IMR-90 (cell line): ENCODE measurements at places on chromosomes 16 and 17. TPM values are rescaled to one million over a fixed set of nuclear protein-coding genes. Genes with fewer than 3 reads are reported as not detected.
A peak's percentile ranks its signal among the peaks of the same experiment; 100 is the strongest.

DNA sequence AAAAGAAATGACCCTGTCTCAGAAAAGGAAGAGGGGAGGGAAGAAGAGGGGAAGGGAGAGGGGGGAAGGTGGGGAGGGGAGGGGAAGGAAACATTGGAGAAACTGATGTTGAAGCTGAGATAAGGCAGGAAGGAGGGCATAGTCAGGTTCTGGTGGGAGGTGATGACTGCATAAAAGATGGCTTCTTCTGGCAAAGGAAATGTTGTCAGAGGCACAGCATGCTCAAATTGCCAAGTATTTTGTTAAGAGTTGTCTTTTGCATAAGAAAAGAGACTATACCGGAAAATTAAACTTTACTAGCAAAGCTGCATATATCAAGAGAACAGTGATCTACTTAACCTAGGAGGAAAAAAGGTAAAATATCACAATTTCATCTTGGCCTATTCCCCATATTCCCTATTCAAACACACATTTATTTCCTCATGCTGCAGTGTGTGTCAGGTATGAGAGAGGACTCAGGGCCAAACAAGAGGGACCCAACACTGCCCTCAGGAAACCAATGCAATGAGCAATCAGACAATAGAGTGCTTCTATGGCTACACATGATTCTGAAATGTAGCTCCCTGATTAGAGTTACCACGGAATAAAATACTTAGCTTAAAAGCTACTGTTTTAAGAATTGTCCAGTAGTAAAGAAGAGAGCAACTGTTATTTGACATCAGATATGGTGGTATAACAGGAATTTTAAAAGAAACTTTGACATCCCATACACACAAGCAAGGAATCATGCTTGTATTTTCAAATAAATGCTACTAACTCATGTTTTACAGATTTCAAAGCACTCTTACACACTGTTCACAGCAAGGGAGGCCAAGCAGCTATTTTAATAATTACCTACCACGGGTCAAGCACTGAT, 80.9 kb downstream of the PARN start:
- DNase-seq, result no peak

Gene SPIRE2
- 1.6 and 1.9 TPM in 2 replicates for polyA plus RNA-seq

DNA sequence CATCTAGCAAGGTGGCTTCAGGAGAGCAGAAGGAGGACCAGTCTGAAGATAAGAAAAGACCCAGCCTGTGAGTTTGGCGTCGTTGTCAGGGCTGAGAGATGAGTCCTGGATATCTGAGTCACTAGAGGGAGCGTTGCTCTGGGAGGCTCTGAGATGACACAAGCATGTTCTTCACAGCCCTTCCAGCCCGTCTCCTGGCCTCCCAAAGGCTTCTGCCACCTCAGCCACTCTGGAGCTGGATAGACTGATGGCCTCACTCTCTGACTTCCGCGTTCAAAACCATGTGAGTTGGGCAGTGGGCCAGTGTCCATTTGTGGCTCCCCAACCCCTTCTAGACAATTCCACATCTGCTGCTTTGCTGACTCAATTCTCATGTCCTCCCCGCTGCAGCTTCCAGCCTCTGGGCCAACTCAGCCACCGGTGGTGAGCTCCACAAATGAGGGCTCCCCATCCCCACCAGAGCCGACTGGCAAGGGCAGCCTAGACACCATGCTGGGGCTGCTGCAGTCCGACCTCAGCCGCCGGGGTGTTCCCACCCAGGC, 2.3 kb downstream of the TGFB1I1 start:
- peak; percentile 90 for DNase-seq

Gene FHOD1
- 64.0 and 71.4 TPM in 2 replicates for polyA plus RNA-seq

DNA sequence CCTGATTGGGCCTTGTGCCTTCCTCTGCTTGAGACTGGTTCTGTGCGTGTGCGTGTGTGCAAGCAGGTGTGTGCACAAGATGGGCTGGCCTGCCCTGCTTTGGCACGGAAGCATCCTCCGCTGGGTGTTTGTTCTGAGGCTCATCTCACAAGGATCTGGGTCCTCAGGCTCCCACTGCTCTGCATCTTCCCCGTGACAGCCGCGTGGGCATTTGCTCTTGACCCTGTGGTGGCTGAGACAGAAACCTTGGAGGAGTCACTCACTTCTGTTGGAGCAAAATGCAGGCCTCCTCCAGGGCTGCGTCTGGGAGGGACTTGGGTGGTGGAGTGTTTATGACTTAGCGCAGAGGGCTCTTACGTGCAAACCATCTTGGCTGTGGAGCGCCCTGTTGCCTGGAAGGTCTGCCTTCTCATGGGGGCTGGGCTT, 119.2 kb downstream of the RPTOR start:
- DNase-seq, result peak; percentile 84

DNA sequence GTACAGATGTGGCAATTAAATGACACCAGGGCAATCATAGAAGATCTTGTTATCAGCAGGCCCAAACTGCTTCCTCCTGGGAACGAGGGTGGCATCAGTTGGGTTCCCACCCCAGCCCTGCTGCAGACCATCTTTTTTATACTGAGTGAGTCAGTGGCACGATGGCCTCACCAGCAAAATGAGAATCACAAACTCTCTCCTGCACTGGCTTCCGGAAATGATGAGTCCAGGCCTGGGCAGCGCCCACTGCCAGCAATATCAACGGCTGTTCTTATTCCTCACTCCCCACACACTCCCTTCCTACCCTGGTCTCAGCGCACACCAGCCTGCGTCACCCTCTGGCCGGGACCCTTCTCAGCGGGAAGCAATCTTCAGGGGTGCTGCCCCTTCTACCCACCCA, 340.3 kb downstream of the FOXL1 start:
- no peak for DNase-seq

Gene RPRML
- not detected in 2 replicates for polyA plus RNA-seq

Gene CMTM4
- 8.3 and 9.0 TPM in 2 replicates for polyA plus RNA-seq

Gene MIF4GD
- polyA plus RNA-seq, result 6.9 and 7.7 TPM in 2 replicates

- DNase-seq, result no peak
Measured at GRCh38 chr16:79899316-79899715, 298.8 kb upstream of the MAF start.

DNA sequence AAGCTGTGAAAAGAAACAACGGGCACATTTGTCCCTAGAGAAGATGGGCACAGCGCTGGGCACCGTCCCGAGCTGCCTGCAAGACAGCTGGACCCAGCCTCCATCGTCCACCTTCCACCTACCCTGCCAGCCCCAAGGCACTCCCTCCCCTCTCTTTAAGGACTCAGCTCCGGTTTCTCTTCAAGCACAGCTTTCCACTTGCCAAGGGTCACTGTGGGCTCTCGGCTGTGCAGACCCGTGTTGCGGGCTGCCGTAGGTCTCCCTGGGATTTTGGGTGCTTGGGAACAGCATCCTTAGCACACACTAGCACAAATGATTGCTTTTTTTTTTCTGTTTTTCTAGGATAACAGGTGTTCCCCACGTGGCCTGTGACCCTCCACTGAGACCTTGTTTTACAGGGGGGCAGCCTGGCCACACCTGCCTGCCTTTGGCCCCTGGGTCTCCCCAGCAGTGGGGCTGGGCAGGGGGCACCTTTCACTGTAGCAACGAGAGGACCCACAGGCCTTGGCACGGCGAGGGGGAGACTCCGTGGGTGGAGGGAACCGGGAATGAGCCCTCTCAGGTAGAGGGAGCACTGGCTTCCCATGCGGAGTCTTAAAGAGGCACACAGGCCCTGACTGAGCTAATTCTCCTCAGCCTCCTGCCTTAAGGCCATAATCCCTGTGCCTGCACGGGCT, 1.4 kb downstream of the CHMP6 start:
- DNase-seq, result no peak

GRCh38 chr17:79984877-79985276, 50.8 kb downstream of the TBC1D16 start:
- DNase-seq, result no peak
